Cardiac muscle cell (in vitro differentiated cells and primary cell): ENCODE measurements at places on chromosomes 6 and 20.

DNA sequence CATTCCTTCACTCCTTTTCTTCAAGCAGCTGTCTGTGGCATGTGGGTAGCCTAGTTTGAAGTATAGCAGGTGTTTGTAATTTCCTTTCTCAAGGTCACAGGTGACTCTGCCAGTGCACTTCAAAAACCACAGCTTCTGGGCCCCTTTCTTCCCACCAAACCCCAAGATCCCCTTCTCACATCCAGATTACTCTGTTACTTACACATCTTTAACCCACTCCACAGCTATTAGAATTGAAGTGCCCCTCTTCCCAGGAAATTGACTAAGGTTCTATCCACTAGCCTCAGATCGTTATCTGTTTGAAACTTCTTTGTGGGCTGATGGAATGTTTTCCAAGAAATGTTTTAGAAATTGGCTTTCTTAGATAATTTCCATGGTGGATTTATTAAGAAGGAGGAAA, 150.8 kb downstream of the AHI1 start:
- no peak for DNase-seq

- no peak for DNase-seq
Measured at GRCh38 chr20:5118220-5119142, 1.3 kb downstream of the PCNA start.

GRCh38 chr6:27810768-27811450, 101.3 kb downstream of the OR2B2 start:
- no peak for DNase-seq

- no peak for DNase-seq
Measured at GRCh38 chr6:128339635-128340450, 180.6 kb downstream of the PTPRK start.

GRCh38 chr6:33164176-33164575, 28.1 kb downstream of the COL11A2 start:
- no peak for DNase-seq

- no peak for DNase-seq
Measured at GRCh38 chr6:29760328-29760727, 37.1 kb downstream of the HLA-F start.

DNA sequence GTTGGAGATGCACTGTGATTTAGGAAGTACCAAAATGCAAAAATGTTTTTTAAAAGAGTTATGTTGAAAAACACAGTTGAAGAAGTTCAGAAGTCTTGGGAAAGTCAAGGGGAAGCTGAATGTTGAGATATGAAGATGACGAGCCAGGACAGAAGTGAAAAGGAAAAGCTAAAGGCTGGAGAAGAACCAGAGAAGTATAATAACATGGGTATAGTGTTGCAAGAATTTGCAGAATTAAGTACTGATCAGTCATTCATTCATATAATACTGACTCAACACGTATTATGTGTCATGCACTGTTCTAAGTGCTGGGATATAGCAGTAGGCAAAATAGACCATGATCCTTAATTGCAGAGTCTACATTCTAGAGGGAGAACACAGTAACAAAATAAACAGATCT, 432.8 kb downstream of the CDC5L start:
- DNase-seq: no peak

GRCh38 chr6:7110092-7110792, 2.5 kb downstream of the RREB1 start:
- DNase-seq: no peak

DNA sequence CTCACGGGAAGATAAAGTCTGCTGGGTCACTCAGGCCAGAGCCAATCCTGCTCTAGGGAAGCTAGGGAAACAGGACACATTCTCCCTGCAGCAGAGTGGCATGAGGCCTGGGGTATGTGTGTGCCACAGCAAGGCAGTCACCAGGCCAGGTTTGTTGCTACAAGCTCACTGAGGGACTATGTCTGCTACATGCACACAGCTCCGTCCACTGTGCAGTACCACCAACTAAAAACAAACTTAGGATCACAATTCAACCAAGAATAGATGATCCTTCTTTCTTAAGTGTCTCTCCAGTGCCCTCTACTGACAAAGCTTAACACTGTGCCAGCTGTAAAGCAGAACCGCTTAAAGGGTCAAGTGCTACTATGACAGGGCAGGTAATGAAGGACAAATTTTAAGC, 192.5 kb downstream of the PTPRK start:
- peak; percentile 14 for DNase-seq

DNA sequence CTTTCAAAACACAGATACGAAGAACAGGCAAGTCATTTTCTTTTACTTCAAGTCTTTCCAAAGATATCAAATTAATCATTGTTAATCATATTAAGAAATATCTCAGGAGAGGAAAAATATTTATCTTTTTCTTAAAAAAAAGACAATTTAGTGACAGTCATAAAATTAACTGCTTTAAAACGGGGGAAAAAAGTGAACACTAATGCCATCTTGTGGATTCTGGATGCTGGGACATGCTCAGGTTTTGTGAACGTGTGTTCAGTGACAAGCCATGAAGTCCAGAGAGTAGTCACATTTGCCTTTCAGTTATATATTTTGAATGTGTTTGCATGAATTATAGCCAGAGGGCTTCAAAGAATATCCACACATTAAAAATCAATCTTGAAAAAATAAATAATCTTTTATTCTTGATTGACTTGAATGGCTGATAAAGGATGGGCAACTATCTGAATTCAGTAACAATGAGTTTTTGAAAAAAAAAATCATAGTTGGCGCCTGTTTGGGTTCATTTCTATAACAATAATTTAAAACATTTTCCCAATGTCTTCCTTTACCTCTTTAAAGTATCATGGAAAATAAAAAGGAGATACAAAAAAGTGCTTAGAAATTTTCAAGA, 74.7 kb upstream of the NOX3 start:
- DNase-seq: peak; percentile 30

DNA sequence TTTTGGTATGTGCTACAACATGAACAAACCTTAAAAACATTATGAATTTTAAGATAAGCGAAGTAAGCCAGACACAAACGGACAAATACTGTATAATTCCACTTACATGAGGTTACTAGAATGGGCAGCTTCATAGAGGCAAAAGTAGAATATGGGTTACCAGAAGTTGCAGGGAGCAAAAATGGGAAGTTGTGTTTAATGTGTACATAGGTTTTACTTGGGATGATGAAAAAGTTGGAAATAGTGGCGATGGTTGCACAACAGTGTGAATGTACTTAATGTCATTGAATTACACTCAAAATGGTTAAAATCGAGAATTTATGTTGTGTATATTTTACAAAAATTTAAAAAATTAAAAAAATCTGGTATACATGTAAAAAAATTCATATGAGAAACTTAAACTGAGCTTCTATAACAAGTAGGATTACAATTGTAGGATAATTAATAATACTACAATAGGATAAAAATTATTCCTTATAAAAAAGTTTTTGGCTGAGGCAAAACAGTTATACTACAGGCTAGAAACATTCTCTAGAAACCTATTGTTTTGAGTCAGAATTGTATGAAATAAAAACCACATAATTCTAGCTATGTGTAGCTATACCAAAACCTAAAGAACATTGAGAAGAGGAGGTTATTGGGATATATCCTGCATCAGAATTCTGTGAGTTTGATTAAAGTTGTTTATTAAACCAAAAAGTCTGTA, 24.8 kb upstream of the DYNLRB1 start:
- no peak for DNase-seq

- peak; percentile 99 for DNase-seq
Measured at GRCh38 chr6:134826889-134827737, 122.8 kb downstream of the ALDH8A1 start.

DNA sequence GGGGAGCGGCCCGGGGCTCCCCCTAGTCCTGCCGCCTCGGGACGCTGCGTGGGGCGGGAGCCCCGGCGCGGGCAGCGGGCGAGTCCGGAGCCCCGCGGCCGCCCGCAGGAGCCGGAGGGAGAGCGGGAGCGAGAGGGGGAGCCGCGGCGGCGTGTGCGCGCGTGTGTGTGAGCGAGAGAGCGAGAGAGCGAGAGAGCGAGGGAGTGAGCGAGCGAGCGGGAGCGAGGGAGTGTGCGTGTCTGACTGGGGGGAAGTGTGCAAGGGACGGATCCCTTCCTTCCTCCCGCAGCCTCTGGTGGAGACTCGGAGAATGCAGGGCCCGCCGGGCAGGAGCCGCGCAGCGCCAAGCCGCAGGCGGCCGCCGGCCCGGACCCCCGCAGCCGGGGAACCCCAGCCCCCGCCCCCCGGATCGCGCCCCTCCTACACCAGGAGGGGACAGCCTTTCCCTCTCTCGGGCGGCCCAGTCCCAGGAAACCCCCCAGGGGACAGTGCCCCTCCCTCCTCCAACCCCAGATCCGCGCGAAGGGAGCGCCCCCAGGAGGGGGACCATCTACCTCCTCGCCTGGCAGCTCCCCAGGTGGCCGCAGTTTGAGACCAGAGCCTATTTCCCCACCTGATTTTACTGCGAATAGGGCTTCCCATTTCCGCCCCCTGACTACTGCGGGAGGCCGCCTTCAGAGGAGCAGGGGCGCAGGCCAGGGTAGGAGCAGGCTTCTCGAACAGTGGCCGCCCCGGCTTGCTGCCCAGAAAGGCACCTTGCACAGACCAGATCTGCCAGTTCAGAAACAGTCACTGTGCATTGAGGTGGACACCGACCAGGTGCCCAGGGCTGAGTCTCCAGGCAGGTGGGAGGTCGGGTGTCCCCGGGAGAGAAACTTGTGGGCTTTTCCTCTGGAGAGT, at the start of gene CDH22:
Gene CDH22 (minus strand): TSS at position 241 of the 900 bp plus-strand sequence. CDS start 57,204 bp downstream, outside the sequence.
- peak; percentile 52 for DNase-seq

- DNase-seq: no peak
Measured at GRCh38 chr6:170111141-170111664, 179.7 kb downstream of the DLL1 start.

DNA sequence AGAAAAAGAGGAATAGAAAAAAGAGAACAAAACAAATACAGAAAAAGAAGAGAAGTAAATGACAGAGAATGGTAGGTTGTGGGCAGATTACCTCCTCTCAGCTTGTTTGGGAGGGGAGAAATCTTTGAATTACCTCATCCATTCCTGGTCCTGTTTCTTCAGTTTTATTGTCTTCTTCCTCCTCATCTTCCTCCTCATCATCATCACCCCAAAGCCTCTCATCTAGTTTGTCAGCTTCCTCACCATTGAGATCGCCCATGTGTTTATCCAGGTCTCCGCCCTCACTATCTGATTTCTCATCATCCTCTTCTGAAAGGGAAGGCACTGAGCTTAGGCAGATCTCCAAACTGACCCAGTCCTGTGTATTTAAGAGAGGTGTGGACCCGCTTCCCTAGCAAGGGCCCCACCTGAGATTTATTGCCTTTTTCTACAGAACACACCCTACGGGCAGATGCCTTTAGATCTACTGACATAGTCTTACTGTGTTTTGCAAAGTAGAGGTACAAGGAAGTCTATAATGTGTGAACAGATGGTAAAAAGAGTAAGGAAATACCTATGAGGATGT, 24.2 kb upstream of the LYRM2 start:
- no peak for DNase-seq

DNA sequence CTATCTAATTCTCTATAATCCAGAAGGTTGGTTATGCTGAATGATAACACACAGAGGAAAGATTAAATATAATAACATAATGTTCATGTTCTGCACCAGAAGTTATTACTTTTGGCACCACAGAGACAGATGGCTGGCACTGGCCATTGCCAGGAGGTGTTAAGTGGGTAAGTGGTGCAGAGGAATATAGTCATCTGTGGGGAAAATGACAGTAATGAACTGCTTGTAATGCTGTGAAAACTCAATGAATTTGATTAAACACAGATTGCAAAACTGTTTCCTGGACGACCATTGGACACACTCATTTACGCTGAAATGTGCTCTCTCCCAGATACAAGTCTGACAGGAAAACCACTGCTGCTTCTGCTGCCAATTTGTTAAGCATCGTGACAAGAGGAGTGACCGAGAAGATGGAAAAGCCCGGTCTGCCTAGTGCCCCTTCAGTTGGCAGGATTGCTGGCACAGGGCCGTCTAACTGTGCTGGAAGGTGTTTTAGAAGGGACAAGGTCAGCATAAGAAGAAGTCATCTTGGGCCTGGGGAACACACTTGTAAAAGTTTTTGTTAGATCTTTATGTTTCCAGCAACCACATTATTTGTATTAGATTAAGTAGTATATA, 567.4 kb downstream of the CBLN4 start:
- no peak for DNase-seq

- no peak for DNase-seq
Measured at GRCh38 chr20:63058696-63059335, 52.1 kb upstream of the BHLHE23 start.

- DNase-seq: no peak
Measured at GRCh38 chr6:140872885-140873284, 1259.8 kb upstream of the GJE1 start.

DNA sequence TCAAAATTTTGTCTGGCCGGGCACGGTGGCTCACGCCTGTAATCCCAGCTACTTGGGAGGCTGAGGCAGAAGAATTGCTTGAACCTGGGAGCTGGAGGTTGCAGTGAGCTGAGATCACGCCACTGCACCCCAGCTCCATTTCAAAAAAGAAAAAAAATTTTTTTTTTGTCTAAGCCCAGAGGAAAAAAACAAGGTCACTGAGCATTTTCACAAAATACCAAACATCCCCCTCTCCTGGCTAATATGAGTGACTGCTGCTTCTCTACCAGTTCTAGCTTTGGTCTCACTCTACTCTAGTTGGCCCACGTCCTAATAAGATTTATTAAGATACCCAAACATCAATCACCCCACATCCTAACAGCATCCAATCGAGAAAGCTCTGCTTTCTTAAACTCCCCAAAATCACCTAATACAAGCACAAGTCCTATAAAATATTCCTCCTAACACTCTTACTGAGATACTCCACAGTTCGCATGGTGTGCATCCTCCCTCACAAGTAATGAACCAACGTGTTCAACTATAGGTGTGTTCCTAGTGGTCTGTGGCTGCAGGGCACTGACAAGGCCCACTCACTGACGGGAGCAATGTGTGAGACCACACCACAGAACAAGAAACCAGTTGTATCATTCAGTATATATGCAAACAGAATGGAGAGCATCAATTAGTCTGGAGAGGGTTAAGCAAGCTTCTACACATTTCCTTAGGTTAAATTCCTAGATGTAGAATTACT, 64.2 kb downstream of the FKBP5 start:
- no peak for DNase-seq

DNA sequence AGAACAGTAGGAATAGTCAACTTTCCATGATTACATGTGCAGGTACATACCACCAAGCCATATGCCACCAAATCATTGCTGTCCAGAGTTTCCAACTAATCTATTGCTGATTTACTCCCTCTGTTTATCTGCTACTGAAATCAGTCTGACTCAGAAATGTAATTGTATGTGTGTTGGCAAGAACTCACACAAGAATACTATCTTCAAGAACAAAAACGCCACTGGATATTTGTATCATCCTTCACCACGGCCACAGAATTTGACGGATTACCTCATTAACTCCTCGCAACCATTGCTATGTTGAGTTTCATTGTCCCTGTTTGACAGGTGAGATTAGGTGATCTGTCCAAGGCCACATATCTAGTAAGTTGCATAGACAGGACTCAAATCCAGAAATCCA, 159.2 kb downstream of the GMPR start:
- DNase-seq: no peak
